ENCODE measurements at places on chromosomes 1 and 21. TPM values are rescaled to one million over a fixed set of nuclear protein-coding genes. Genes with fewer than 3 reads are reported as not detected.

ABCA4 gene
- 5.2 TPM for total RNA-seq

LCE1B gene
- total RNA-seq, result not detected

SH3D21 gene
- 3.3 TPM for total RNA-seq

FAM177B gene
- not detected for total RNA-seq

TRIM63 gene
- not detected for total RNA-seq

MROH9 gene
- total RNA-seq, result not detected

OR2L8 gene
- total RNA-seq, result not detected

GPR89B gene
- 7.8 TPM for total RNA-seq

CRYAA gene
- total RNA-seq, result not detected

DTL gene
- total RNA-seq, result 28.4 TPM

FBLIM1 gene
- total RNA-seq, result 365 TPM

SPRR5 gene
- not detected for total RNA-seq

OR14A2 gene
- not detected for total RNA-seq

C1orf87 gene
- total RNA-seq, result not detected

C8A gene
- total RNA-seq, result not detected

LCK gene
- total RNA-seq, result not detected

NEK7 gene
- total RNA-seq, result 161 TPM

GLUL gene
- 294 TPM for total RNA-seq

PDE4B gene
- 120 TPM for total RNA-seq

MYCL gene
- total RNA-seq, result 2.9 TPM

ETS2 gene
- total RNA-seq, result 37.2 TPM

TIE1 gene
- total RNA-seq, result 1,011 TPM

FCRL1 gene
- total RNA-seq, result not detected

CD1C gene
- total RNA-seq, result not detected

C1orf94 gene
- total RNA-seq, result not detected

ADGRL4 gene
- 246 TPM for total RNA-seq

VTCN1 gene
- total RNA-seq, result not detected

EXO1 gene
- 11.9 TPM for total RNA-seq

CROCC gene
- 17.3 TPM for total RNA-seq

SLC44A5 gene
- total RNA-seq, result 19.9 TPM

IFFO2 gene
- 23.8 TPM for total RNA-seq

FAM131C gene
- 0.38 TPM for total RNA-seq

FCRL5 gene
- not detected for total RNA-seq

PLCH2 gene
- under 0.01 TPM for total RNA-seq

KLHDC9 gene
- total RNA-seq, result 0.86 TPM

TAS1R2 gene
- not detected for total RNA-seq

CD48 gene
- total RNA-seq, result not detected

CELSR2 gene
- 0.65 TPM for total RNA-seq

CLIC6 gene
- not detected for total RNA-seq

KDF1 gene
- total RNA-seq, result not detected

SASS6 gene
- 5.2 TPM for total RNA-seq

HSD3B2 gene
- total RNA-seq, result not detected

LRRC7 gene
- total RNA-seq, result 0.65 TPM

NR0B2 gene
- not detected for total RNA-seq

TMEM81 gene
- 1.3 TPM for total RNA-seq

ASPM gene
- total RNA-seq, result 17.0 TPM

DIO1 gene
- total RNA-seq, result not detected

MINDY1 gene
- total RNA-seq, result 15.4 TPM

MX2 gene
- 0.98 TPM for total RNA-seq

CD2 gene
- not detected for total RNA-seq

TLR5 gene
- under 0.01 TPM for total RNA-seq

MAP3K7CL gene
- 6.7 TPM for total RNA-seq

PSEN2 gene
- 23.4 TPM for total RNA-seq

SYCP1 gene
- not detected for total RNA-seq

CDK11B gene
- total RNA-seq, result 7.7 TPM

KRTAP13-2 gene
- total RNA-seq, result not detected

TESK2 gene
- 2.2 TPM for total RNA-seq
